ENCODE measurements at places on chromosomes 5 and 9.

- no peak for DNase-seq
These were observed 194.5 kb upstream of the OTULINL start for GRCh38 chr5:14386884-14387624.

GRCh38 chr5:96316017-96316416 is 117.0 kb downstream of the PCSK1 start:
- DNase-seq: no peak

DNA sequence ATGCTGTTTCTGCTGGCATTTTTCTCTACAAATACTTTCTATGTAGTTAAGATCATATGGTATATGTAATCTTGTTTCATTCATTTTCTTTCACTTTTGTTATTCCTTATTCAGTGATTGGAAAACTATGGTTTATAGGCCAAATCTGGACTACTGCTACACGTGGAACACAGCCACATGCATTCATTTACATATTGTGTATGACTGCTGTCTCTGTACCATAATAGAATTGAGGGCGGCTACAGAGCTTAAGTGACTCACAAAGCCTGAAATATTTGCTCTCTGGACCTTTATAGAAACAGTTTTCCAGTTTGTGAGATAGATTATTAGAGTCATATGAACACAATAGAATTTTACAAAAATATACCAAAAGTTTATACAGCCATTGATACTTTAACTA is 133.6 kb upstream of the CDKN2B start:
- DNase-seq: no peak

GRCh38 chr9:33306037-33306436 is 15.7 kb downstream of the NFX1 start:
- no peak for DNase-seq

DNA sequence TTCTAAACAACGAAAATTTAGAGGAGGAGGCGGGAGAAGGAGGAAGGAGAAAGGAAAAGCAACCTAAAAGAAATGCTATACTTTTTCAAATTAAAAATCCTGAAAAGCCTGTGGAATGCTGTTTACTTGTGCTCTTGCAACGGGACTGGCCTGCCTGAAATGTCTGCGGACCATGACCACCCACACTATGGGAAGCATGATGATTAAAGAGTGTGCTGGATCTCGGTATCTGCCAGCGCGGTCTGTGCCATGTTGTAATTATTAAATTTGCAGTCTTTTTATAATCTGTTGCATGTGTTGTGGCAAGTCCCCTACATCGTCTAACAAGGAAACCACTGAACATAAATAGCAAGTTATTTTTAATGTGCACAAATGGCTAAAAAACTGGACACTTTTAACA is 111.4 kb downstream of the FANCC start:
- DNase-seq: no peak

GRCh38 chr9:110810262-110810976 is 141.8 kb downstream of the MUSK start:
- no peak for DNase-seq

DNA sequence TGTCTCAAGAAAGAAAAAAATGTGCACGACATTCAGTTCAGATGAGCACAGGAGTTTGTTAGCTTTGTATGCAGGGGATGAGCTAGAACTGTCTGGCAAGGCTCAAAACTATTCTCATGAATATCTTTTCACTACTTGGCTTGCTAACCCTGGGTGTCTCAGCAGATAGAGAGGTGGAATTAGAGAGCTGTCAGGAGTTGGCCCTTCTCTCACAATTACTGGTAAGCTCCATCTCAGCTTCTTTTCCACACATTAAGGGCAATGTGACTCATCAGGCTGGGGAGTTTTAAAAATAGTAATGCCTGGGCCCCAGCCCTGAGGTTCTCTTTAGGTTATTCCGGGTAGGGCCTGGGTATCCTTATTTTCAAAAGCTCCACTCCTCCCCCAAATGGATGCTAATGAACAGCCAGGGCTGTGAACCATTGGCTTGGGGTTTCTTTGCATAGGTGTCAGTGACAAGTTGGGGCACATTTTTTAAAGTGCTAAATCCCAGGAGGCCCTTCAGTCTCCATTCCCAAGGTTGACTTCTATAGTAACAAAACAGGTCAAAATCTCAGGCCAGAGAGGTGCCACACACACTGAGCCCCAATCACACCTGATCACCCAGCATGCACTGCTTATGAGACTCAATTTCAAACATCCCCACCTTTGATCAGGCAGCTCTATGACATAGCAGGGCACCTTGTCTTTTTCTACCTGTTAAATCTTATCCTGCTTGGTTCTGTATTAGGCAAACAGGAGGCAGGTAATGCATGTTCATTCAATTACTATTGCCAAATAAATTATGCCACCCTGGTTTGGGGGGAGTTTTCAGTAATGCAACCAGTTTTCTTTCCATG is 239.7 kb upstream of the DAP start:
- DNase-seq: no peak

- DNase-seq: no peak
These were observed 154.6 kb downstream of the PIK3R1 start for GRCh38 chr5:68370196-68370595.

DNA sequence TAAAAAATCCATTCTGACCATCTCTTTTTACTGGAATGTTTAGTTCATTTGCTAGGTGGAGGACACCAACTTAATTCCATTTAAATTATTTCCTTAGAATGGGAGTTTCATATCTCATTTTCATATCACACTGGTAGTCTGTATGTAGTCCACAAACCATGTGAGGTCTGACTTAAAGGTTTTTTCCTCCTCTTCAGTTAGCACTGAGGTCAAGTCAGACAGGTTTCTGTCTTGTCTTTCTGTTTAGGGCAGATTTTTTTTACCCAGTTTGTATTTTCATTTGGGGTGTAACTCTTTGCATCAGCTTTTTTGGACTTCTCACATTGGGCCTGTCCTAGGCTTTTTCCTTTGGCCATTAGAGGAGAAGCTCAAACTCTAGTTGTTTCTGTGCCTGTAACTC is 75.3 kb downstream of the RANBP17 start:
- no peak for DNase-seq

GRCh38 chr5:74186356-74187315 is 453.9 kb downstream of the ENC1 start:
- DNase-seq: no peak

DNA sequence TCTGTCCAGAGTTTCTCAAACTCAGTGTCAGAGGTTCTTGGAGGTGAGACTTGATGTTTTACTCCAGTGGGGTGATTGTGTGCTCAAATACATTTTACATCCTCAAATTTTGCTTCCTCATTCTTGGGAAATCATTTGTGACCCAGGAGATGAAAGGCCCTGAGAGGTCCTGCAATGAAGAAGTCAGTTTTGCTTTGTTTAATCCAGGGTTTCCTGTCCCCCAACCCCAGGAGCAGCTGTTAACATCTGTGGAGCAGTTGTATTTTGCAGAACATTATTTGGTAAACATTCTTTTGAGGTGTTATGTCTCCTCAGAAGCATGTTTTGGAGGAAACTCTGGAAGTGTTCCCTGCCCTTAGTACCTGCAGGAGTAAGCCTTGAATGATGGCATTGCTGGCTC is 59.8 kb downstream of the DAB2IP start:
- DNase-seq: no peak

DNA sequence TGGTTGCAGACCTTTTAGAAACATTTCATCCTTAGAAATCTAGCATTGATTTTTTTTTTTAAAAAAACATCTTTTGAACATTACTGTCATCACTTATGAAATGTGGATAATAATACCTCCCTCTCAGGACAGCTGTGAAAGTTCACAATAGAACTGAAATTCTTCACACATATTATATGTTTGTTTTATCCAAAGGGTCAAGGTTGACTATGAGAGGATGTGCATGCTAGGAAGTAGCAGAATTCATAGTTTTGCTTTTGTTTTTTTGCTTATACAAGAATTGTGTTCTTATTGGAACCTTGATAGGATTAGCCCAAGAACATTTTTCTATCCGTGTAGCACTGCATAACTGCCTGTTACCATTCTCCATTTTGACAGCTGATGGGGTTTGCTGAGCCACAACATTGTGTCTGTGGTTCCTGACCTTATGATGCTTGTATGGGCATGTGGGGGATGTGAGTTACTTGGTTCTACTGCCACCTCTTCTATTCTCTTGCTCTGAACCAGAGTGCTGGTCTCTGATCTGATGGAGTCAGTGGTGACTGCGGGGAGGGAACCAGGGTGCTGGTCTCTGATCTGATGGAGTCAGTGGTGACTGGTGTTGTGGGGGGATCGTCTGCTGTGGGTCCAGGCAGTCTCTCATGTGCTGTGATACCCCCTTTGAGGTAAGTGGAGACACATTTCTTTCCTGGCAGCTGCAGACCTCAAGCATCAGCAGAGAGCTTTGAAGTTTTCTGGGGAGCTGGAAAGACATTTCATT is 27.1 kb upstream of the ACTBL2 start:
- no peak for DNase-seq

DNA sequence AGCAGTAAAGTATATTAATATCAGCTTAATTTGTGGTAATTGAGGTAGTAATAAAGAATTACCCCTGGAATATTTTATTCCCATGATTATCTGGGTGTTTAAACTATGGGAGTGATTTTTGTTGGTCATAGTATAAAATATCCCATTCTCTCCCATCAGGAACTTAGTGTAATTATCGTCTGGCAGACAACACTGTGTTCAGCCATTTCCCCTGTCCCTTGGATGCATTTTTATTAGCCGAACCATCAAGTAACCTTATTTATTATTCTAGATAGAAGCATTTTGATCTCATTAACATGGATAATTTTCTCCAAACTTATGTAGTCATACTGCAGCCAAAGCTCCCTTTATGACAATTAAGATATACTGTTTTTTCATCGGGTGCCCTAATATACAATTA is 320.8 kb downstream of the MAT2B start:
- DNase-seq: no peak

- DNase-seq: peak; percentile 61
These were observed 6.2 kb upstream of the TMEM141 start for GRCh38 chr9:136784997-136785361.

DNA sequence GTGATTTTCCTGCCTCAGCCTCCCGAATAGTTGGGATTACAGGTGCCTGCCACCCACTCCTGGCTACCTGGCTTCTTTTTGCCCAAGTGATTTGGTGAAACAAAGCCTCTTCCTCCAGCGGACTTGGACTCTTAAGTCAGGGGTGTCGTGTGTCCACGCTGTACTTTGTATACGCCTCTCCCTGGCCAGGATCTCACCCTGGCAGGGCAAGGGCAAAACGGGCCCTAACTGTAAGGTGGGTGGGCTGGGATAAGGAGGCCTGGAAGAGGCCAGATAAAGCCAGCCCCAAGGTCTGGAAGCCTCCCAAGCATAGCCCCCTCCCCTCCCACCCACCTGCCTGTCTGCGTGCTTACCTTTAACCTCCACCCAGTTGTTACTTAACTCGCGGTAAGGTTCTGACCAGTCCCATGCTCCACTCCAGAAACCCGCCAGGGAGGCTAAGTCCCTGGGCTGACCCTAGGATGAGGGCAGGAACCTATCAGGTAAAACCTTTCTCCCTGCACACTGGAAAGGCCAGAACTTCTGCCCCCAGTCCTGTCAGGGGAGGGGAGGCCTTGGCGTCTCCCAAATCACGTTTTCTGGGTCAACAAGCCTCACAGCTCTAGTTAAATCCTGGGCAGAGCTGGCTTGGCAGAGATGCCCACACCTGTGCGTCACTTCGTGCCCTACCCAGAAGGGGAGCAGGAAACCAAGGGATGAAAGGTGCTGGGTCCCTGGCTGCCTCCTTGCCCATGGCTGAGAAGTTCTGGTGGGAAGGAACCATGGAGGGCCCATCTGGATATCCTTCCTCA is 8.4 kb downstream of the CDK9 start:
- DNase-seq: no peak

GRCh38 chr5:112996830-112997374 is 20.3 kb downstream of the DCP2 start:
- DNase-seq: no peak

GRCh38 chr9:72902268-72902667 is 50.6 kb downstream of the ALDH1A1 start:
- DNase-seq: no peak

DNA sequence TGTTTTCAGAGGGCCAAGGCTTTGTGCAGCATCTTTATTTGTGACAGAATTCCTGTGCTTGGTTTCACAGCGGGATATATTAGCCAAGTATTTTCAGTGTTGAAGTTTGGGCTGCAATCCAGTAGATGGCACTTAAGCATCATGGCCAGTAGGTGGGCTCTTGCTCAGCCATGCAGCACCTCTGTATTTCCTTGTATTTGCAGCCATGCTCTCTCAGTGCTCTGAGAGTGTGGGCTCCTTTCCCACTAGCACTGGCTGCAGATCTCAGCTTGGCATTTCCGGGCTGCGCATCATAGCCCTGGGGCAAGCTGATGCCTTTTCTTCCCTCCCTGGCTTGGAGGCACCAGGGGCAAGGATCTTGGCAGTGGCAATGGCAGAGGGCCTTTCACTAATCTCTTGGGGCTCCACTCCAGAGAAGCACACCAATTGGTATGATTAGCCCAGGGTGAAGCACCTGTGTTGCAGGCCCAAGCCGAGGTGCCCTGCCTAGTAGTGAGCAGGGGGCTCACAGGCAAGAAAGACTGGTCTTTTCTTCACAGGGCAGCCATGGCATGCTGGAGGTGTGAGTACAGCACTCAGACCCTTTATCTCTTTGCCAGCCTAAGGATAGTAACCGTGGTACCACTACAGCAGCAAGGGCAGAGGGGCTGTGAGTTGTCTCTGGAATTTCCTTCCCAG is 48.3 kb downstream of the SLCO6A1 start:
- DNase-seq: peak; percentile 48

DNA sequence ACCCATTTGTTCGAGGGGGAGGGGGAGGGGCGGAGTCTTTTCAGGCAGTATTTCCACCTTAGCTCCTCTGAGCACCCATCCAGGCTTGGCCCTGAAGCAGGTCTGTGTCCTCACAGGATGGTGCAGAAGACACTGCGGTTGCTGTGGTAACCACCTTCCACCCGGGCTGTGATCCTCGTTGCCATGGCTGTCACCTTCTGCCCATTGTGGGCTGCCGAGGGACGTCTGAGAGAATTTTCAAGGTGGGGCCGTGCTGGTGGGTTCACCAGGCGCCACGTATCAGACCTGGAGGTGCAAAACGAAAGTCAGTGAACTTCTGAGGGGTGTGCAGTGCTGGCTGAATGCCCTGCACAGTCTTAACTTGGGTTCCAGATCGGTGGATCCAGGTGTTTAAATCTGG is 26.7 kb downstream of the POLR1E start:
- DNase-seq: no peak

DNA sequence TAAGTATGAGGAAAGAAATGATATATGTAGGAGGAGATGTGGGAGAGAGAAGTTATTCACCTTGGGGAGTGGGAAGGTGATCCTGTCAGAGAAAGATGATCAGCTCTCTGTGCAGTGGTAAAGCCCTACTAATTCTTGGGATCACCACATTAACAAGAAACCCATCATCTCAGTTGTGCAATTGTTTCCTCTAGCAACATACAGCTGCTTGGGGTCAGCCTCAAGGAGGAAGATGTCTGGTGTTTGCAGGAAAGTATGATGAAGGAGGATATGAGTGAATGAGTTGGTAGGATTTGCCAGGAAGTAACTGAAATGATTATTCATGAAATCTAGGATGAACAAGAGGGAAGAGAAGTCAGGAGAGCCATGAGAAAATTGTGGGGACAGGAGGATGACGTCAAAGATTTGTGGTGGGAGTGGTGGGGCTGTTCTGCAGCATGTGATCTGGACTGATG is 50.1 kb downstream of the TNFSF8 start:
- no peak for DNase-seq

Measured in kidney tubule cell (primary cell).